ENCODE measurements at places on chromosomes 11 and 22.

GRCh38 chr11:97143463-97143862, 753.6 kb downstream of the JRKL start:
- DNase-seq, result no peak

DNA sequence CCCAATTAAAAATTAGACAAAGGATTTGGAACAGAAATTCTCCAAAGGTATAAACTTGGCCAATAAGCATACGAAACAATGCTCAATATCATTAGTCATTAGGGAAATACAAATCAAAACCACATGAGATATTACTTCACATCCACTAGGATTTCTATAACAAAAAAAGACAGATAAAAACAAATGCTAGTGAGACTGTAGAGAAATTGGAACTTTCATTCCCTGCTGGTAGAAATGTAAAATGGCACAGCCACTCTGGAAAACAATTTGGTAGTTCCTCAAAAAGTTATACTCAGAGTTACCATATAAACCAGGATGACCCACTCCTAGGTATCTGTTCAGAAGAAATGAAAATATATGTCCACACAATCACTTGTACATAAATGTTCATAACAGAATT, 71.6 kb downstream of the RPL27A start:
- no peak for DNase-seq

GRCh38 chr11:132490978-132491377, 1041.3 kb downstream of the OPCML start:
- DNase-seq, result no peak

GRCh38 chr11:128872094-128872493, 5.0 kb upstream of the KCNJ1 start:
- DNase-seq, result no peak

- no peak for DNase-seq
Measured at GRCh38 chr11:128492461-128492860, 94.9 kb downstream of the ETS1 start.

- no peak for DNase-seq
Measured at GRCh38 chr11:111737444-111738210, 28.6 kb downstream of the PPP2R1B start.

DNA sequence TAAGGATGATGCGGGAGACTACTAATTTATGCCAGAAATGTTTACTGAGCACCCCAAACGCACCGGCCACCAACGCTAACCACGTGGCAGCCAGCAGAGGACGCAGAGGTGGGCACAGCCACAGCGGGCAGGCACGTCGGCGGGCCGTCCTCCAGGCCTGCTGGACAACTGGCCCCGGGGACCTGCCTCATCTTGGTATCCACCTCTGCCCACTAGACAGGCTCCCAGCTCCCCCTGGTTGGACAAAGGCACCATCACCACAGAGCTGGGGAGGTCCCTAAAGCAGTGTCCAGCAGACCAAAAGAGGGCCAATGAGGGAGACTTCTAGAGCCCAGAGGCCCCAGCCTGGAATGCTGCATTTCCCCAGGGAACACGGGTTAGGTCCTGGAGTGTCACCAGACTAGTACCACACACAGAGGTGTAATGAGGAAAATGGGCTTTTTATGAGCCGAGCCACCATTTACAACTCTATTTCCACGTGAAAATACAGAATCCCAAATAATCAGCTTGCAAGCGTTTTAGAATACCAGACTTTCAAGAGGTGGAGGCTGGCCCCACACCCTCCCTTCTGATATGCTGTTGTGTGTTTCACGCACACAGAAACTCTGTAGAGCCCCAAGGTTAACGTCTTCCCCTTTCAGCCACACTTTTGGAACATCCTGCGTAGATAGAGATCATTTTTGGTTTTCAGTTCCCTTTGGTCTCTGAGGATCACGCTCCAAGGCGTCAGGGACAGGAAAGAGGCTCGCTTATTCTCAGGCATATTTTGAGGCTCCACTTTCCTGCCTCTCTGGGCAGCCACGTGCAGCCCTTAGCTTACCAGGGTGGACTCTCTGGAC, 23.7 kb upstream of the BID start:
- no peak for DNase-seq

- DNase-seq, result no peak
Measured at GRCh38 chr11:5880329-5880728, at the start of gene OR52E4. Gene OR52E4 (plus strand): TSS chr11:5880629. CDS start chr11:5884293, 3,664 bp downstream.

DNA sequence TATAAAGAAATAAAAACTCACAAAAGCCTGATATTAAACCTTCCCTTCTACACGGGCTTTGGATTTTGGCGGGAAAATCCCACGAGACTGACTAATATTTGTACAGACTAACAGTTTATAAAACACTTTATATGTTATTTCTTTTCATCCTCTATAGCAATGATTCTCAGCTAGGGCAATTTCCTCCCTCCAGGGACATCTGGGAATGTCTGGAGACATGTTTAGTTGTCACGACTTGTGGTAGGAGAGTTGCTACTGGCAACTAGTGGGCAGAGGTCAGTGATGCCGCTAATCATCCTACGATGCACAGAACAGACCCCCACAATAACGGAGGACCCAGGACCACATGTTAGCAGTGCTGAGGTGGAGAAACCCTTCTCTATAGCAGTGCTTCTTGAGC, 304.8 kb upstream of the PITPNB start:
- no peak for DNase-seq

- DNase-seq, result no peak
Measured at GRCh38 chr11:111878385-111878848, 548 bp downstream of the FDXACB1 start.

DNA sequence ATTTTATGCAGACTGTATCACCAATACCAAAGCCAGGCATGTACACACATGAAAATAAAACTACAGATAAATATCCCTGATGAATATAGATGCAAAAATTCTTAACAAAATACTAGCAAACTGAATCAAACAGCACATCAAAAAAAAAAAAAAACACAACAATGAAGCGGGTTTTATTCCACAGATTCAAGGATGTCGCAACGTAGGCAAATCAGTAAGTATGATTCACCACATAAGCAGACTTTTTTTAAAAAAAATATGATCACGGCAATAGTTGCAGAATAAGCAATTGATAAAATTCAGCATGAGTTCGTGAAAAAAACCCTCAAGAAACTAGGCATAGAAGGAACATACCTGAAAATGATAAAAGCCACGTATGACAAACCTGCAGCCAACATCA, 21.3 kb downstream of the OR51F1 start:
- no peak for DNase-seq

DNA sequence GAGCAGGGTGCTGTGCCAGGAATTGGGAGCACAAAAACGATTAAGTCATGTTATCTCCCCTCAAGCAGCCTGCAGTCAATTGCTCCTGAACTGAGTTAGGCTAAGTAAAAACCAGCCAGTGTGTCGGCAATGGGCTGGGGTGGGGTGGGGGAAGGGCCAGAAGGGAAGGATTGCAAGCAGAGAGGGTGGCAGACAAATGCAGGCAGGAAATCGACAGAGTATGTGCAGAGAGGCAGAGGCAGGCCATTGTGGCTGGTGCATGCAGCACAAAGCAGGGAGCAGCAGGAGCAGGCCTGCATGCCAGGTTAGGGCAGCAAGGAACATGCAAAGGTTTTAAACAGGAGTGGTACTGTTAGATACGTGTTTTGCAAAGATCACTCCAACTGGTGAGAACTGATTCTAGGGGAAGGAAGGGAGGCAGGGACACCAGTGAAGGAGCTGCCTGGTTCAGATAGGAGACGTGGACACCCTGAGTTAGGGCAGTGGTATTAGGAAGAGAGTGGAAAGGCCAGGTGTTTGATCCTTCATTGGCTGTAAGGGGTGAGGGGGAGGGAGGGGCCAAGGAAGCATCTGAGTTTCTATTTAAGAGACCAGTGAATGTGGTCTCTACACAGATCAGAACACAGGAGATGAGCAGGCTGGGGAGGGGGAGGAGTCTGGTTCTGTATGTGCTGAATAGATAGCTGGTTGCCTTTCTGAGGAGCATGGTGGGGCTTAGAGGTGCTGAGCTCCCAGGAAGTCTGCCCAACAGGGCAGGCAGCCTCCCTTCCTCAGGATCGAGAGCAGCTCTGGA, 70.8 kb upstream of the PHOX2A start:
- no peak for DNase-seq

DNA sequence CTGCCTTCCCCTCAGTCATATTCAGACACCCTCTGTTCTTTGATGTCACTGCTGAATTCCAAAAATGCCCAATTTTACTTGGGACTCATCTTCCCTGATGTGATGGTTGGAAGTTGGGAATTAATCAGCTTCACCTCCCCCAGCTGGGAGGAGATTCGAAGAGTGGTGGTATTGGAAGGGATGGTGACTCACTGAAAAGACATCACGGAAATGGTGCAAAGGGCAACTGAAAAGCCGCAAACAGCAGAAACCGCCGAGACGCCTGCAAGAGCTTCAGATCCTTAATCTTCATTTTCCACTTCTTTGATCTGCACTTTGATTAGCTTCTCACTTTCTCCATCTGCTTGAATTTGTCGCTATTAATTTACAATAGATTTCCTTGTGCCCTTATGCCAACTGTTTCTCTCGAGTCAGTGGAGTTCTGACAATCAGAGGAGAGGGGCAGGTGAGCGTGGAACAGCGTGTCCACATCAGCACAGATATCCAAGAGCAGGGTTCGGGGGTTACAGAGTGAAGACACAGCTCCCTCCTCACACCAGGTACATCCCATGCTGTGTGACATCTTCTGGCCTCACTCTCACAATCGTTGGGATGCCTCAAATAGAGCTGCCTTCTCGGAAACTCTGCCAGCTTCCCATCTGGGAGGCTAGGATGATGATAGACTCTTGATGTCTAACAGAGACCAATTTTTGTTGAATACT, 325.4 kb downstream of the BRD1 start:
- DNase-seq, result no peak

DNA sequence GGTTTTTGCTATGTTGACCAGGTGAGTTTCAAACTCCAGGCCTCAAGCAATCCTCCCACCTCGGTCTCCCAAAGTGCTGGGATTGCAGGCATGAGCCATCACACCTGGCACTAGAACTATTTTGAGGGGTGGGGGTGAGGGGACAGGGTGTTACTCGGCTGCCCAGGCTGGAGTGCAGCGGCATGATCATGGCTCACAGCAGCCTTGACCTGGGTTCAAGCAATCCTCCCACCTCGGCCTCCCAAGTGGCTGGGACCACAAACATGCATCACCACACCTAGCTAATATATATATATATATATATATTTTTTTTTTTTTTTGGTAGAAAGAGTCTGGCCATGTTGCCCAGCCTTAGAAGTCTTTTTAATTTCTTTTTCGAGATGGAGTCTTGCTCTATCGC, 17.1 kb upstream of the IFITM3 start:
- DNase-seq, result no peak

- no peak for DNase-seq
Measured at GRCh38 chr22:45303181-45303580, 6.6 kb upstream of the FAM118A start.

DNA sequence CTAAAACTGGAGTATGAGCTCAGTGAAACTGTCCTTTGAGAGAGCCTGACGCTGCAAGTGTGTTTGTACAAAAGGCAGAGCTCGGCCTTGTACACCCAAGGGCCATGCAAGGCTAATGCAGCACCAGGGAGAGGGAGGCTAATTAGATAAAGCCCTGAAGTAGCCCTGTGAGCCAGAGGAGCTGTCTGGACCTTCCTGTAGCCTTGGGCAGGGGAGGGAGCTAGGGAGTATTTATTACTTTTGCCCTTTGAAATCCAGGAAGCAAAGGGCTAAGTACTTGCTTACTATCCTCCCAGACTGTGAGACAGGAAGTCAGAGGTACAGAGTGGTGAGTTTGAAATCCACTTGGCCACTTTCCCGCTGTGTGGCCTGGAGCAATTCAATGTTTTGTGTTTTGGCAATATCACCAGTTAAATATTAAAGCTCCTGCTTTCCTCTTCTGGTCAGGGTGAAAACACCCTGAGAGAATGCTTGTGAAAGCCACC, 10.2 kb upstream of the LDHA start:
- peak; percentile 54 for DNase-seq

- no peak for DNase-seq
Measured at GRCh38 chr22:19341500-19341899, 50.0 kb upstream of the CLTCL1 start.

GRCh38 chr11:95559899-95560298, 229.7 kb downstream of the FAM76B start:
- DNase-seq, result no peak

DNA sequence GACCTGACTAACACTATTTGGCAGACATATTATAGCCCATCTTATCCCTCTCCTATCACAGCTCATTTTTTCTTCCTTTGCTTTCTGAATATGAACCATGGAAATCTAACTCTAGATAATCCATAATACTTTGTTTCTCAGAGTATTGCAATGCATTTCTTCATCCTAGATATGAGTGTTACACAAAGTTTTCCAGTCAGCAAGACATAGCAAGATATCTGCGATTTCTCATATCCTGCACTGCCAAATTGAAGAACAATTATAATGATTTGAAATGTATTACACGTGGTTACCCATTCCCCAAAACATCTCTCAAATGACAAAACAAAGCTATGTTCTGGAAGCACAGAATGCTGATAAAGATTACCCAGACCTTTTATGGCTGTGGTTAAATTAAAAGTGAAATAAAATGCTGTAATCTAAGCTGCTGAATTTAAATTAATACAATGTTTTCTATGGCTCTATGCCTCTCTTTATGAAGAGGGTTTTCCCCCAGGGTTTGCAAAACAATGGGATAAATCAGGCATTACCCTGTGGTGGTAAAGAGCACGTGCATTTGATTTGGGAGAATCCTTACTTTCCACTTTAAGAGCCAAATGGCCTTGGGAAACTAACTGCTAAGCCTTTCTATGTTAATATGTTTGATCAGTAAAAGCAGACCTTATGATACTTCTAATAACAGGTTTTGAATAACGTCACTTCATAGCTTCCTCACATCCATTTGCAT, 1291.0 kb upstream of the CNTN5 start:
- no peak for DNase-seq

- no peak for DNase-seq
Measured at GRCh38 chr11:119684361-119685110, 44.5 kb downstream of the NECTIN1 start.

DNA sequence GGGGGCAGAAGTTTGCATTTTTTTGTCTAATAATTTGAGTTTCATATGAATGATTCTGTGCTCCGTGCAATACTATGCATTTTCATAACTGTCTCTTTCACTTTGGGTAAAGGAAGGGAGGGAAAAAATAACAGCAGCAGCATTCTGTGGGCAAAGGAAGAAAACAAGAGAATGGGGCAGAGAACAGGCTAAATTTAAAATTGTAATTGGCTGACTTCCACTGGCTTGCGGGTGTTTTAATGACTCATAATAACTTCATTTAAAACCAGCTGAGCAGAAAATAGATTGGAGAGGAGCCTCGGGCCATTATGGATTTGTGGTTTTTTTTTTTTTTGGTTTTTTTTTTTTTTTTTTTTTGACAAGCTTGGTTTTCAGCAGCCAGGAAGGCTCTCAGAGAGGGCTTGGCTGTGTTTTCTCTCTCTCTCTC, 107.4 kb downstream of the ZBTB16 start:
- no peak for DNase-seq

DNA sequence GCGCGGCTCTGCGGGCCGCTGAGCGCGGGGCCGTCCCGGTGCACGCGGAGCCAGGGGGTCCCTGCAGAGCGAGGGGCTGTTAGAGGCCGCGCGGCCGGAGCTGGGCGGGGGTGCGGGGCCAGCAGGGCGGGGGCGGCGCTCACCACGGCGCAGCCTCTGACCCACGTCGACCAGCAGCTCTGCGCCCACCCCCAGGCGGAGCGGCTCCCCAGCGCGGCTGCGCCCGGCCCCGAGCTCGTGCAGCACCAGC, 385 bp upstream of the SCO2 start:
- DNase-seq, result no peak

Measured in right forelimb (tissue), 1 donor.